ENCODE measurements at places on chromosomes 13 and 19. TPM values are rescaled to one million over a fixed set of nuclear protein-coding genes. Genes with fewer than 3 reads are reported as not detected.
A peak's percentile ranks its signal among the peaks of the same experiment; 100 is the strongest.

DNA sequence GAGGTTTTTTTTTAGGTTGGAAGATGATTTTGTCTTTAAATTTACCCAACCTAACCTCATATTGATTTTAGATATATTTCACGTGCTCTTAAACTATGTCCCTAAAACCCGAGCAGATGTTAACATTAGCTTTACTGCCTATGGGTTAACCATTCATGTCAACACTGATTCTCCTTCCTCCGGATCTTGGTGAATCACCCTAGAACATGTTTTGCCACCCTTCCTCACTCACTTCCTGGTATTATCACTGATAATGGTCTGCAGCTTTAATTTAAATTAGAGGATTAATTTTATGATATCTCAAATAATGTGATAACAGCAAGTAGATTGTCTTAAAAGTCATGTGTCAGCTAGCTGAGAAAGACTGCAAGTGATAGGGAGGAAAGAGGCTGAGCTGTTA is 31.9 kb downstream of the HTR2A start:
- H3K27ac ChIP-seq = no peak overlapping the region
- no peak overlapping the region for H3K4me3 ChIP-seq
- no peaks in the 10 kb centered on the region for H3K4me1 ChIP-seq
- DNase-seq = no peak
- no peaks in the 10 kb centered on the region for H3K36me3 ChIP-seq

DNA sequence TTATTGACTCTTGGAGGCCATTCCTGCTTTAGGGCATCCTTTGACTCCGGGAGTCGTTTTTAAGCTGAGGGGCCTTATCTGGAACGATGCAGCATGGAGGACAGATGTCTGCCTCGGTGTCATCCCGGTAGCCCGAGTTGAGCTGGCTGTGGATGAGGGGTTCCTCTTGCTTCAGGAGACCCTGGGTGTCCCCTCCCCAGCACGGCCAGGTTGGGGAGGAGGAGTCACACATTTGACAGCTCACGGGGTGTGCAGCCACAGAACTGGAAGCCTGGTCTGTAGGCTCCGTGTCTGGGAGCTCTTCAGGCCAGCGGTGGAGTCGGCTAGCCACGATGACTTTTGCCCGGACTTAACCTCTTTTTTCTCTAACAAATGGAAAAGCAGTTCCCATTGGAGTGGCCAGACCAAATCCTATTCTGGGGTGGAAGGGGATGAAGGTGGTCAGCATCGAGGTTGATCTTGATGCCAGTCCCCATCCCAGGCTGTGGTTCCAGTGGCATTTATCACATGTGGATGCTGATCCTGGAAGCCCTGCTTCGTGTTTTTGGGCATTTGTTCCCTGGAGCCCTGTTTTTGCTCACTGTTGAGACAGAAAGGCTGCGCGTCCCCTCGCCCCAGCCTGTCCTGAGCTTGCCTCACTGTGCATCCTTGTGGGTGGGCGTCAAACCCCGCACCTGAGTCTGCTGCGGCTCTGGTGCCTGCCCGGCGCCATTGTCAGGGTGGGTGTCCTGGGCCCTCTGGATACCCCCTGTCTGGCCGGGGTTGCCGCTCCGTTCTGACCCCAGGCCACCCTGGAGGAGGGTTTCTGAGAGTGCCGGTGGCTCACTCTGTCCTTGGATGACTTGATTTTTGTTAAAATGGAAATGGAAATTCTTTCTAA is 12.0 kb downstream of the TFDP1 start:
- no peak overlapping the region for H3K27ac ChIP-seq
- no peaks in the 10 kb centered on the region for H3K4me1 ChIP-seq
- no peak overlapping the region for H3K4me3 ChIP-seq
- DNase-seq = no peak
- no peaks in the 10 kb centered on the region for H3K36me3 ChIP-seq

DNA sequence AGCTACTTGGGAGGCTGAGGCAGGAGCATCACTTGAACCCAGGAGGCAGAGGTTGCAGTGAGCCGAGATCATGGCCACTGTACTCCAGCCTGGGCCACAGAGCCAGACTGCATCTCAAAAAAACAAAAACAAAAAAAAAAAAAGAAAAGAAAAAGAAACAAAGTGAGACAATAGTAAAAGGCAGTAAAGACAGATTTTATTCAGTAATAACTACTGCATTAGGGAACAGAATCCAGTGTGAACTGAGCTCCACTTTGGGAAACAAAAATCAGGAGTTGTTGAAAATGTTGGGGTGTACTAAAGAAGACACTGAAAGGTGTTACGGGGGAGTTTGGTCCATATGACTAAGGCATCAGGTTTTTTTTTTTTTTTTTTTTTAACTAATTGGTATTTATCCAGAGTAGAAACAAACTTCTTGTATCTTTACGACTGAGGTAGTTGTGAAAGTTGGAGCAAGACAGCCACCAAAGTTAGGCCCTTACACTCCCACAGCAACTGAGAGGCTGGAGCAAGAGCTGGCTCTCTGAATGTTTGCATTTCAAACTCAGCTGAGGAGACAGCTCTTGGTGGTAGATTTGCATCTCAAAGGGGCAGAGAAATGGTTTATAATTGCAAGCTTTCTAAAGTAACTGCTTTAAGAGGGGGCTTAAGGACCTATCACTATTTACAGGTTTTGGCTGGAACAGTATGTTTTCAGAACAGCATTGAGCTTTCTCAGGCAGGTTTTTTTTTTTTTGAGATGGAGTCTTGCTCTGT is 24.2 kb downstream of the ZNF607 start:
- H3K4me1 ChIP-seq = no peaks in the 10 kb centered on the region
- H3K4me3 ChIP-seq = no peak overlapping the region
- H3K36me3 ChIP-seq = no peaks in the 10 kb centered on the region
- no peaks in the 10 kb centered on the region for H3K27me3 ChIP-seq
- H3K27ac ChIP-seq = no peak overlapping the region
- DNase-seq = no peak

- DNase-seq = no peak
- H3K36me3 ChIP-seq = no peaks in the 10 kb centered on the region
- no peak overlapping the region for H3K4me3 ChIP-seq
- no peaks in the 10 kb centered on the region for H3K27me3 ChIP-seq
Observed at GRCh38 chr13:27151798-27152599, 19.6 kb downstream of the USP12 start.

GRCh38 chr13:111031531-111031961 is 83.6 kb upstream of the ARHGEF7 start:
- H3K27me3 ChIP-seq = no peaks in the 10 kb centered on the region
- no peak overlapping the region for H3K4me3 ChIP-seq
- H3K27ac ChIP-seq = no peak overlapping the region
- H3K36me3 ChIP-seq = no peaks in the 10 kb centered on the region

DNA sequence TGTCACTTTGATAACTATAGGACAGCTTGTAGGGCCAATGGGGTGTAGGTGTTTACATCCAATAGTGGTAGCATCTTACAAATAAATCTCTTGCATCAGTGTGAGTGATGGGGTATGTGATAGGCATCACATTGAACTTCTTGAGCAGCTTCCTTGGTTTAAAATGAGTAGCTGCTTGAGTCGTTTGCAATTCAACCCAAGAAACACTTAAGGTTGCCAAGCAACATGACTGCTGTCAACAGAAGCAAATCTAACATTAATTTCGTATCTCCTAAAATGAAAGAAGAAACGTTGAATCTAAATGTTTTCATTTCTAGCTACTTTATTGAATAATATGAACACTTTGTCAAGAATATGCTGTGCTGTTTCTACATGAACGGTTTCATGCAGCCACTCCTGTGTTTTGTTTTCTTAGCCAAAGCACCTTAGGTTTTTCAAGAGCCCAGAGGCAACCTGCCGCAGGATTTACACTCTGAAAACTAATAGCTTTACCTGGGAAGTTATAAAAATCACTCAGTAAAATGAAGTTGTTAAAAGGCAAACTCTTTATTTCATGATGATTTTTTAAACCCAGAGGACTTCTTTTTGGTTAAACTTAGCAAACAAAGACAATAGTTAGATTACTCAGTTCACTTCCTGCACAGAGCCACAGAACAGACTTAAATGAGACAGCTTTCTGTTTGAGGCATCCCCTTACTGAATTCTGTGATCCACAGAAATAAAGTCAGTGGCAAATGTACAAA is 305.2 kb downstream of the MTUS2 start:
- no peak overlapping the region for H3K27ac ChIP-seq
- no peaks in the 10 kb centered on the region for H3K4me1 ChIP-seq
- H3K27me3 ChIP-seq = no peaks in the 10 kb centered on the region
- DNase-seq = no peak
- no peak overlapping the region for H3K4me3 ChIP-seq

Gene ZNF135
- 19.3 TPM for total RNA-seq

DNA sequence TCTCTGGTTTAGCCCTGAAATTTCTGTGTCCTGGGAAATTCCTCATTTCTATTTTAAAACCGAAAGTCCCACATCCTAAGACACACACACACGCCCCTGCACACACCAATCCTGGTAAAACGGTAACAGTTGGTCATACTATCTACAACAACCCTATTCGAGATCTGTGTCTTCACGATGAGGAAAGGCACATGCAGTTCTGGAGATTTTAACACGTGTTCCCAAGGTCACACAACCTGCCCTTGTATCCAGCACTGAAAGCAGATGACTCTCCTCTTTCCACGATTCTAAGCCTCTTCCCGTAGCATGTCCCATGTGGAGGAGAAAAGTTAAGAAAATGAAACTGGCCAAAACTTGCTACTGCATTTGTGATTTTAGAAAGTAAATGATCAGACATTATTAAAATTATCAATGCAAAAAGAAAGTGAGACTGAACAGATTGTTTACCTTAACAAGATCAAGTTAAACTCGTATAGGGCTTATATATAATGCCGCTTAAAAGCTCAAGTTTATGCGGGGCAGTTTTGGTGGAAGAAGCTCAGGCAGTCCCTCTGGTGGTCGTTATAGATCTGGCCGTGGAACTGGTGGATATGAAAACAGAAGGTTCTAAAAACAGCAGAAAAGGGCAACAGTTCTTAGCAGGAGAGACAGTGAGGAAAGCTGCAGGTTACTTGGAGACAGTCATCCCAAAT is 32.7 kb downstream of the VSTM1 start:
- DNase-seq = no peak
- H3K4me3 ChIP-seq = no peak overlapping the region
- no peaks in the 10 kb centered on the region for H3K36me3 ChIP-seq
- no peak overlapping the region for H3K27ac ChIP-seq
- H3K4me1 ChIP-seq = no peaks in the 10 kb centered on the region

Gene LILRA1
- 1.7 TPM for total RNA-seq

GRCh38 chr13:74266861-74267260 is 132.7 kb upstream of the KLF12 start:
- H3K4me3 ChIP-seq = no peak overlapping the region
- H3K4me1 ChIP-seq = no peaks in the 10 kb centered on the region
- no peak for DNase-seq
- H3K27ac ChIP-seq = no peak overlapping the region
- no peaks in the 10 kb centered on the region for H3K36me3 ChIP-seq
- no peaks in the 10 kb centered on the region for H3K27me3 ChIP-seq

Gene TMEM238
- total RNA-seq = 116 TPM

Gene COX7A1
- total RNA-seq = 6.5 TPM

GRCh38 chr19:30665449-30665848 is 293.3 kb downstream of the ZNF536 start:
- no peak overlapping the region for H3K4me3 ChIP-seq
- H3K36me3 ChIP-seq = no peaks in the 10 kb centered on the region

GRCh38 chr13:113562085-113562749 is 22.3 kb upstream of the TFDP1 start:
- H3K4me1 ChIP-seq = no peaks in the 10 kb centered on the region
- no peaks in the 10 kb centered on the region for H3K36me3 ChIP-seq
- H3K4me3 ChIP-seq = no peak overlapping the region
- H3K27me3 ChIP-seq = no peaks in the 10 kb centered on the region
- peak; percentile 36 for DNase-seq
- no peak overlapping the region for H3K27ac ChIP-seq

- H3K36me3 ChIP-seq = no peaks in the 10 kb centered on the region
- H3K27me3 ChIP-seq = no peaks in the 10 kb centered on the region
- H3K27ac ChIP-seq = peak overlapping the region; percentile 51
- DNase-seq = peak; percentile 81
Observed at GRCh38 chr13:112990783-112991182, 21.8 kb downstream of the MCF2L start.

DNA sequence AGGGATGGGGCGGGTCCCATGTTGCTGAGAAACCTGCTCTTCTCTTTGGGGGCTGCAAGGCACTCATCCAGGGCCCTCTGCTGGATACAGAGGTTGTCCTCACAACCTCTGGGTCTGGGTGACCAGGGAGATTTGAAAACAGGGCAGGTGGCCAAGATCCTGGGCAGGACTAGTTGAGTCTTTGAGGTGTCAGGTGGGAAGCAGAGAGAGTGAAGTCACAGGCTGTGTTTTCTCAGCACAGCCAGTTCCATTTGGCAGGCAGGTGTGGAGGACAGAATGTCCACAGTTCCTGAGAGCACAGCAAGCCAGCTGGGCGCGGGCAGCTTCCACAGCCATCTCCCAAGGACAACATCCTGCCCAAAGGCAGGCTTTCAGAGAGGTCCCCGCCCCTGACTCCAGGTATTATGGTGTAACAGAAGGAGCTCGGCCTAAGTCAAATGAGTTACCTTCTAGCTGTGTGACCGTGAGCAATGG is 118.8 kb downstream of the NUFIP1 start:
- H3K4me1 ChIP-seq = peaks cover 3% of the 10 kb centered on the region
- no peaks in the 10 kb centered on the region for H3K27me3 ChIP-seq
- peak overlapping the region; percentile 83 for H3K27ac ChIP-seq
- DNase-seq = peak; percentile 96
- H3K36me3 ChIP-seq = no peaks in the 10 kb centered on the region
- H3K4me3 ChIP-seq = no peak overlapping the region

GRCh38 chr13:33825083-33825482 is 7.1 kb downstream of the RFC3 start:
- H3K4me3 ChIP-seq = no peak overlapping the region
- no peaks in the 10 kb centered on the region for H3K4me1 ChIP-seq
- H3K36me3 ChIP-seq = no peaks in the 10 kb centered on the region
- no peak overlapping the region for H3K27ac ChIP-seq

DNA sequence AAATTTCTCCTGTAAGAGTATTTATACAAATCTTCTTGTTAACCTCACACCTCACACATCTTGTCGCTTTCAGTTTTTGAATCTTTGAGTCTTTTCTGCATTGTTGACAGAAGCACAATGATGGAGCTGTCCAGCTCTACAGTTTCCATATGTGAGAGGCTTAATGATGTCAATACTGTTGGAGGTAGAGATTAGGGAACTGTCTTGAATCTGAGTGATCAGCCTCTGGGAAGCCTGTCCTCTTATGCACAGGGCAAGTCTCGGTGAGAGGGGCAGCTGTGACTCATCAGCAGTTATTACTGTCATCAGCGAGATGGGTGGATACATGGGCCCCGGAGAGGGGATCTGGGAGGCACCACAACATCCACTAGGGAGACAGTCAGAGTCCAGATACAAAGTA is 4.6 kb upstream of the ITGBL1 start:
- H3K27ac ChIP-seq = no peak overlapping the region
- no peak for DNase-seq
- no peaks in the 10 kb centered on the region for H3K4me1 ChIP-seq
- H3K36me3 ChIP-seq = no peaks in the 10 kb centered on the region
- H3K27me3 ChIP-seq = no peaks in the 10 kb centered on the region

GRCh38 chr13:23752111-23753001 is 136.8 kb downstream of the MIPEP start:
- H3K4me3 ChIP-seq = no peak overlapping the region
- no peaks in the 10 kb centered on the region for H3K36me3 ChIP-seq
- H3K27me3 ChIP-seq = no peaks in the 10 kb centered on the region
- no peak for DNase-seq
- H3K4me1 ChIP-seq = peaks cover 15% of the 10 kb centered on the region

GRCh38 chr19:13298565-13299481 is 148.6 kb downstream of the IER2 start:
- H3K27ac ChIP-seq = no peak overlapping the region
- H3K4me3 ChIP-seq = peak overlapping the region; percentile 5
- H3K4me1 ChIP-seq = no peaks in the 10 kb centered on the region
- H3K27me3 ChIP-seq = peaks cover 17% of the 10 kb centered on the region

- no peak overlapping the region for H3K4me3 ChIP-seq
- no peak overlapping the region for H3K27ac ChIP-seq
Observed at GRCh38 chr13:112346173-112346898, 29.8 kb upstream of the SPACA7 start.

Gene S1PR4
- 1.5 TPM for total RNA-seq

All from prostate gland (tissue), 2 donors.